ENCODE measurements at places on chromosomes 12 and 14.

GRCh38 chr14:74572726-74573301 lies 39.2 kb downstream of the LTBP2 start:
- H3K4me1 ChIP-seq = peaks cover 96% of the 10 kb centered on the region
- peak; percentile 67 for DNase-seq
- H3K4me3 ChIP-seq = no peak overlapping the region
- H3K27ac ChIP-seq = peak overlapping the region; percentile 96
- no peaks in the 10 kb centered on the region for H3K27me3 ChIP-seq
- H3K36me3 ChIP-seq = no peaks in the 10 kb centered on the region

GRCh38 chr14:74982661-74983060 lies 20.1 kb upstream of the EIF2B2 start:
- H3K4me3 ChIP-seq = no peak overlapping the region
- peaks cover 15% of the 10 kb centered on the region for H3K4me1 ChIP-seq
- no peaks in the 10 kb centered on the region for H3K36me3 ChIP-seq
- no peak overlapping the region for H3K27ac ChIP-seq

- no peaks in the 10 kb centered on the region for H3K4me1 ChIP-seq
- H3K36me3 ChIP-seq = no peaks in the 10 kb centered on the region
- no peak overlapping the region for H3K4me3 ChIP-seq
- DNase-seq = no peak
- H3K27ac ChIP-seq = no peak overlapping the region
Measured at GRCh38 chr12:47131011-47131410, 51.3 kb upstream of the AMIGO2 start.

- no peak for DNase-seq
- H3K27ac ChIP-seq = no peak overlapping the region
- H3K4me1 ChIP-seq = peaks cover 4% of the 10 kb centered on the region
- H3K36me3 ChIP-seq = no peaks in the 10 kb centered on the region
- no peak overlapping the region for H3K4me3 ChIP-seq
- no peaks in the 10 kb centered on the region for H3K27me3 ChIP-seq
Measured at GRCh38 chr14:36207500-36207899, 31.0 kb upstream of the PTCSC3 start.

DNA sequence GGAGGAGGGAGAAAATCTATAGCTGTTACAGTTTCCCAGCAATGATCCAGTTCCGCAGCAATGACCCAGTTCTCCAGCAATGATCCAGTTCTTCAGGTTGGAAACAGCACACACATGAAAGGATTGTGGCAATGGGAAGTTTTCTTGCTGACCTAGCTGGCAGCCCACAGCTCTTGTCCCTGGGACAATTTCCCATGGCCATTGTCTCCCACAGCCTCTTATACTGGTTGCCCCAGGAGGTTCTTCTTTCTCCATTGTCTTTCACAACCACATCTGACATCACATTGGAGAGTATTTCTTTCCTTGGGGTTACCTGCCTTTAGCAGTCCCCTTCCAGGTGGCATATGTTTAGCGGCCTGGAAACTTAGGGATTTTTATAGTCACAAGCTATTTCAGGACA lies 209.8 kb upstream of the PLEKHG7 start:
- H3K27ac ChIP-seq = no peak overlapping the region
- H3K36me3 ChIP-seq = no peaks in the 10 kb centered on the region
- no peaks in the 10 kb centered on the region for H3K4me1 ChIP-seq
- no peak for DNase-seq

- H3K4me3 ChIP-seq = no peak overlapping the region
- H3K4me1 ChIP-seq = no peaks in the 10 kb centered on the region
- no peak for DNase-seq
- no peaks in the 10 kb centered on the region for H3K27me3 ChIP-seq
- H3K27ac ChIP-seq = no peak overlapping the region
Measured at GRCh38 chr14:93549595-93549994, 118.9 kb downstream of the UNC79 start.

DNA sequence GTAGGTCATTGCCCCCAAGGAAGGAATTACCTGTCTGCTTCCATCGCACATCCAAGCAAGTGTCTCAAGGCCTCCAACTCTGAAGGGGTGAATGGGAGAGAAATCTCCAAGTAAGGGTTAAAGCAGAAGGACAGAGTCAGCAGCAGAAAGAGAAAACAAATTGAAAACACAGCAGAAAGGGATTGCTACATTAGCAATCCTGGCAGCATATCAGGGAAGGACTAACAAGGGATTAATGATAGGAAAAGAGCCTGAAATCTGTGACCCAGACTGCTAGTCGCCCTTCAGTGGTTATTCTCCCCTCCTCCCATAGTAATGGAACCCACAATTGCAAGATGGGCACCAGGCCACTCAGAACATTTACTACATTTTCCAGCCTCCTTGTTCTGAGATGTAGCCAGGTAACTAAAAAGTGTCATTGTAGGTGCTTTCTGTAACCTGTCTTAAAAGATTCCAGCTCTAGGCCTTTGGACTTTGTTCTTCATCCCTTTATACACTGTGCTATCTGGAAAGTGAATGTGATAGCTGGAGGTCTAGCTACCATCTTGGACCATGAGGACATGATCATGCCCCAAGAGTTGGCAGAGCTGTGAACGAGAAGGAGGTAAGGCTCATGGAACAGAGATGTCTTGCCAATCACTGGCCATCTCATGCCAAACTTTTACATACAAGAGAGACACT lies 36.0 kb downstream of the MAP3K9 start:
- no peaks in the 10 kb centered on the region for H3K27me3 ChIP-seq
- H3K27ac ChIP-seq = no peak overlapping the region
- no peaks in the 10 kb centered on the region for H3K4me1 ChIP-seq

- no peak overlapping the region for H3K4me3 ChIP-seq
- H3K27me3 ChIP-seq = no peaks in the 10 kb centered on the region
Measured at GRCh38 chr14:61618448-61618847, 76.9 kb upstream of the HIF1A start.

DNA sequence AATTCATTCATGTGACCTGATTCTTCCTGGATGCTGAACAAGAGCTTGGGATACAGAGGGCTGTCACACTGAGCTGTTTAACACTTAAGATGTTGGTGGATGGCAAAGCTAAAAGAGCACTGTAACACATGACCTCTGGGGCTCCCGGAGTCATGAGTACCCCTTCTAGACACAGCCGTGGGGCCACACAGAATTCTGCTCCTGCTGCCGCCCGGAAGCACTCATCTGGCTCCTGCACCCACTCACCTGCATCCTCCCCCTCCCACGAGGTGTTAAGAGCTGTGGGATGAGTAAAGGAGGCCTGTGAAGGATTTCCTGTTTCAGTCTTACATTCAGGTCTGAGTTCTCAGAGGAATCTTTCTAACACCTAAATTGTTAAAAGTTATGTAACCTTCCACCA lies 78.0 kb upstream of the SSTR1 start:
- no peaks in the 10 kb centered on the region for H3K36me3 ChIP-seq
- H3K27ac ChIP-seq = no peak overlapping the region
- no peak overlapping the region for H3K4me3 ChIP-seq
- H3K4me1 ChIP-seq = no peaks in the 10 kb centered on the region
- no peaks in the 10 kb centered on the region for H3K27me3 ChIP-seq

GRCh38 chr12:62882696-62883095 lies 52.3 kb downstream of the PPM1H start:
- H3K27me3 ChIP-seq = no peaks in the 10 kb centered on the region
- H3K36me3 ChIP-seq = no peaks in the 10 kb centered on the region
- no peak for DNase-seq
- H3K4me3 ChIP-seq = no peak overlapping the region
- no peak overlapping the region for H3K27ac ChIP-seq

GRCh38 chr12:105294161-105294560 lies 36.3 kb upstream of the C12orf75 start:
- no peak for DNase-seq
- no peaks in the 10 kb centered on the region for H3K27me3 ChIP-seq
- H3K36me3 ChIP-seq = no peaks in the 10 kb centered on the region
- no peak overlapping the region for H3K27ac ChIP-seq
- no peak overlapping the region for H3K4me3 ChIP-seq

DNA sequence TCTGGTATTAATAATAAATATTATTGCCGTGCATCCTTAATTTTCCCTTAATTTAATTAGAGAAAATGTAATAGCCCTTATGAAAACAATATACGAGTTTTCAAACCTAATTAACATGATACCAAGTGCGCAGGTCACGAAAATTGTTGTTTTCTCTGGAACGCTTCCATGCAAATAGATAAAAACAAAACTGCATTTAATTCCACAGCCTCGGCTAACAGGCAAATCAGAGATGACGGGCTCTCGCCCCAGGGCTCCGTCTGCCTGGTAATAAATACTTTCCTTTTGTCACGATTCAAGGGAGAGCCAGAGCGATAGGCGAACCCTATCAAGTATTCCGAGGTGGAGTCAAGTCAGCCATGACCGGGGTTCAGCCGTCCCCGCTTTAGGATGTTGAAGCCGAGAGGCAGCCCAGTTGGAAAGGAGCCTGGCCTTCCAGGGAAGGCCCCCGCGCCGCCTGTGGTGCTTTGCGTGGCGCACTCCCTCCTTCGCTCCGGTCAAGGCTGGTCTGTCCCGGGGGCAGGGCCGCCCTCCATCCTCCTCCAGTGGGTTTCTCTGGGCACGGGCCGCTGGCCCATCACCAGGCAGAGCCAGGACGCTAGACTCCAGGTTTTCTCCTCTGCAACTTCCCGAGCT lies 137.8 kb upstream of the GSC start:
- no peak overlapping the region for H3K27ac ChIP-seq
- no peak overlapping the region for H3K4me3 ChIP-seq
- H3K36me3 ChIP-seq = no peaks in the 10 kb centered on the region

DNA sequence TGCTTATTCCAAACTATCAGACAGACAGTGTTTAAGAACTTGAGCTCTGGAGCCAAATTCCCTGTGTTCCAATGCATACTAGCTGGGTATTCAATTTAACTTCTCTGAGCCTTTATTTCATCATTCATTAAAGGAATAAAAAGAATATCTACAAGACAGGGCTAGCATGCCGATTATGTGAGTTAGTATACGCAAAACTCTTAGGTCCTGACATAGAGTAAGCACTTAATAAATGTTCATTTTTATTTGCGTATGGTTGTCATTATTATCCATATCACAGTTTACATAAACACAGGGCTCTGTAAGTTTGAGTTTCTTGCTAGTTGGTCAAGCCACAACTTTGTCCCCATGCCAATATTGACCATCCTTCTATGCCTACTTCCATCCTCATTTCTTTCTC lies 161.5 kb downstream of the NUAK1 start:
- H3K4me3 ChIP-seq = no peak overlapping the region
- H3K36me3 ChIP-seq = no peaks in the 10 kb centered on the region
- no peak for DNase-seq

GRCh38 chr12:51242876-51243275 lies 4.2 kb downstream of the DAZAP2 start:
- peaks cover 24% of the 10 kb centered on the region for H3K4me1 ChIP-seq
- no peak overlapping the region for H3K27ac ChIP-seq
- H3K27me3 ChIP-seq = no peaks in the 10 kb centered on the region
- no peak overlapping the region for H3K4me3 ChIP-seq
- no peak for DNase-seq

- no peaks in the 10 kb centered on the region for H3K27me3 ChIP-seq
- DNase-seq = peak; percentile 78
- peak overlapping the region; percentile 69 for H3K27ac ChIP-seq
- H3K4me1 ChIP-seq = peaks cover 8% of the 10 kb centered on the region
- H3K4me3 ChIP-seq = no peak overlapping the region
Measured at GRCh38 chr14:86673523-86673969, 1143.6 kb downstream of the FLRT2 start.

DNA sequence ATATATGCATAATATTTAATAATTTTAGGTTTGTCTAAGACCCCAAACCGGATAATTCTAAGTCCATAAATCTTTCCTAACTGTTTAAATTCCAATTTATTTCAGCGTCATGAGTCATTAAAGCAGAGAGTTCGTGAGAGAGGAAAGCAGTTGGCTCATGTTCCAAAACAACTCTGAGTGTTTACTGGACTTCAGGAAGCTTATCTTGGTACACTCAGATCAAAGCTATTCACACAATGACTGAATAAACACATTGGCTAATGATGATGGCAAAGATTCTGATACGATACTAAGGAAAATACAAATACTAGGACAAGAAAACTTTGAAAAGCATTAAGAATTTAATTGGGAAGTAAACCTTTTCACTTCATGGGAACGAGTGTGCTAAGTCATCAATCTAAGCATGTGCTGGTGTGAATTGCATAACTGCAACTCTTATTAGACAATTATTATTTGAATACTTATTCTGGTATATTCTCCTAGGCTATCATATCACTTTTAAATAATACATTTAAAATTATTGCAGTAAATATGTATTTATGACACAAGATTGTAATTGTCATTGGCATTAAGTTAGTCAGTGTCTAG lies 34.8 kb upstream of the CLEC14A start:
- no peak for DNase-seq
- H3K36me3 ChIP-seq = no peaks in the 10 kb centered on the region
- no peak overlapping the region for H3K4me3 ChIP-seq
- H3K27ac ChIP-seq = no peak overlapping the region
- no peaks in the 10 kb centered on the region for H3K4me1 ChIP-seq

DNA sequence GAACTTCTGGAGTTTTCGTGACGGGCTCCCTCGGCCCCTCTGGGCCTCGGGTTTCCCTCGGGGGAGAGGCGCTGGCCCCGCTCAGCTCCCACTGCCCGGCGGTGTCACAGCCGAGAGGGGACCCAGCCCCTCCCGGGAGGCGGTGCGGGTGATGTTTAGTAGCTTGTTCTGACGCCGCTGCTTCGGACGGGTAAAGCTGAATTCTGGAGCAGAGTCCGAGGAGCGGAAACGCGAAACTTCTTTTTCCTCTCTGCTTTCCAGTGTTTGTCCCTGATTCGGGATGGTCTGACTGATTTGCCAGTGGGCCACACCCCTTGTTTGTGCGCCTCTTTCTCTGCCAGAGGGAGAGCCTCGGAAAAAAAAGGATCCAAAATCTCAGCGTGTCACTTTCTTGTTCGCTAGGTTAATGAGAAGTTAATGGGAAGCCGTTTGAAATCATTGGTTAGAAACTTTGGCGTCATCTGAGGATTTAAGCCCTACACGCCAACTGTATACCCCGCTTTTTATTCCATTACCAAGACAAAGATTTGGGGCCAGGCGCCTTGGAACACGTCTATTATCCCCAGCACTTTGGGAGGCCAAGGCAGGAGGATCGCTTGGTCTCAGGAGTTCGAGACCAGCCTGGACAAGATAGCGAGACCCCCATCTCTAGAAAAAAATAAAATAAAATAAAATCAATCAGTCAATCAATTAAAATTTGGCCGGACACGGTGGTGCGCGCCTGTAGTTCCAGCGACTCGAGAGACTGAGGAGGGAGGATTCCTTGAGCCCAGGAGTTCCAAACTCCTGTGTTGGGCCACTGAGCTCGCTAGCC lies 756 bp downstream of the TULP3 start:
- peaks cover 11% of the 10 kb centered on the region for H3K4me1 ChIP-seq
- DNase-seq = peak; percentile 66
- H3K27ac ChIP-seq = peak overlapping the region; percentile 69

DNA sequence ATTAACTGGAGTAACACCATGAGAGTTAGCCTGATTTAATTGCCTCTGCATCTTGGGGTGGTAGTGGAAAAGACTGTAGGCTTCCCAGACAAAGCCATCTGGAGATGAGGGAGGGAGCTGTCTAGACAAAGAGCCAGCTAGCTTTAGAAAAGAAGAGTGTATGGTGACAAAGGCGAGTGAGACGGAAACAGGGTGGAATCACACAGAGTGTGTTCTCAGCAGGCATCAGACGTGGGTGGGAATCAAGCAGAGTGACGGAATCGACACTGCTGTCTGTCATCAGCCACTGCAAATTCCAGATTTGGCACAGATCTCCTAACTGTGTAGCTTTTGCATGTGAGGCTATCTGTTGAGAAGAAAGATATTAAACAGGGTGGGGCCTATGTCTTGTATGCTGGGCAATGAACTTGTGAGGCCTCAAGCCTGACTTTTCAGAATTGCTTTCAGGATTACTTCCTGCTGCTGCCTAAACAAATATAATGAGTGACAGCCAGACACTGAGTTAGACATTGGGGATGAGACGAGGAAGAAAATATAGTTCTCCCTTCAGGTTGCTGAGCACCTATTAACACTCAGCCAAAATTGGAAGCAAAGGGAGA lies 236.5 kb upstream of the GRIP1 start:
- no peak overlapping the region for H3K4me3 ChIP-seq
- no peak overlapping the region for H3K27ac ChIP-seq
- no peaks in the 10 kb centered on the region for H3K36me3 ChIP-seq
- H3K27me3 ChIP-seq = no peaks in the 10 kb centered on the region
